Sciatic nerve (tissue), 2 donors: ENCODE measurements at places on chromosomes 12 and 14.

- DNase-seq = no peak
Measured at GRCh38 chr12:3646561-3647241, 106.2 kb downstream of the CRACR2A start.

- no peak for DNase-seq
Measured at GRCh38 chr12:46153268-46153872, 115.5 kb downstream of the SLC38A1 start.

GRCh38 chr12:55044135-55044534 lies 24.4 kb downstream of the NEUROD4 start:
- DNase-seq = no peak

- no peak for DNase-seq
Measured at GRCh38 chr14:96201965-96202364, 2.7 kb upstream of the BDKRB2 start.

DNA sequence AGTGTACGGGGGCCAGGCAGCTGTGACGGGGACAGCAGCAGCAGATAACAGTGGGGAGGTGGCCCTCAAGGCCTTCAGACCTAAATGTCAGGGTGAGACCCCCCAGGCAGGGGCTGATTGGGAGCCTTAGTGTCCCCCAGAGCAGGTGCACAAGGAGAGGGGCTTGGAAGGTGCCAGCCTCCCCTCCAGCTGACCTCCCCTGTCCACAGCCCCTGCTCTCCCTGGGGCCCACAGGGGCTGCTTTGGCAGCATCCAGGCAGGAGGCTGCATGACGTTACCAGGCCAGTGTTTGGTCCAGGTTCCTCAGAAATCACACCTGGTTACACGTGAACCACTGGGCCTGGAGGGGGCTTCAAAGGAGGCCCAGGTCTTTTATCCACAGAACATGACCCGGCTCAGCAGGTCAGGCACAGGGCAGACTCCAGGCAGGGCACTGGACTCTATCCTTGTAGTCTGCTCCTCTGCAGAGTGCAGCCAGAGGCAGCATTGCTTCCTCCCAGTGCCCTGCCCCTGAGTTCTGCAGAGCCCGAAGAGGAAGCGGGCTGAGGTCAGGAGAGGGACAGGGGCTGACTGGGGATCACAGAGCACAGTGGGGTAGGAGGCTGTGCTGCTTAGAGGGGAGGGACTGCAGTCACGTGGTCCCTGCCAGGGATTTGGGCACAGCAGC lies 2.6 kb upstream of the TRMT61A start:
- DNase-seq = no peak
